ENCODE measurements at places on chromosomes 6 and 20.
A peak's percentile ranks its signal among the peaks of the same experiment; 100 is the strongest.

GRCh38 chr6:30507849-30508827 is 18.8 kb downstream of the HLA-E start:
- DNase-seq, result peak; percentile 28

- DNase-seq, result no peak
Observed at GRCh38 chr20:47334022-47334551, 22.4 kb downstream of the ZMYND8 start.

- DNase-seq, result no peak
Observed at GRCh38 chr6:42370323-42370985, 81.3 kb downstream of the TRERF1 start.

DNA sequence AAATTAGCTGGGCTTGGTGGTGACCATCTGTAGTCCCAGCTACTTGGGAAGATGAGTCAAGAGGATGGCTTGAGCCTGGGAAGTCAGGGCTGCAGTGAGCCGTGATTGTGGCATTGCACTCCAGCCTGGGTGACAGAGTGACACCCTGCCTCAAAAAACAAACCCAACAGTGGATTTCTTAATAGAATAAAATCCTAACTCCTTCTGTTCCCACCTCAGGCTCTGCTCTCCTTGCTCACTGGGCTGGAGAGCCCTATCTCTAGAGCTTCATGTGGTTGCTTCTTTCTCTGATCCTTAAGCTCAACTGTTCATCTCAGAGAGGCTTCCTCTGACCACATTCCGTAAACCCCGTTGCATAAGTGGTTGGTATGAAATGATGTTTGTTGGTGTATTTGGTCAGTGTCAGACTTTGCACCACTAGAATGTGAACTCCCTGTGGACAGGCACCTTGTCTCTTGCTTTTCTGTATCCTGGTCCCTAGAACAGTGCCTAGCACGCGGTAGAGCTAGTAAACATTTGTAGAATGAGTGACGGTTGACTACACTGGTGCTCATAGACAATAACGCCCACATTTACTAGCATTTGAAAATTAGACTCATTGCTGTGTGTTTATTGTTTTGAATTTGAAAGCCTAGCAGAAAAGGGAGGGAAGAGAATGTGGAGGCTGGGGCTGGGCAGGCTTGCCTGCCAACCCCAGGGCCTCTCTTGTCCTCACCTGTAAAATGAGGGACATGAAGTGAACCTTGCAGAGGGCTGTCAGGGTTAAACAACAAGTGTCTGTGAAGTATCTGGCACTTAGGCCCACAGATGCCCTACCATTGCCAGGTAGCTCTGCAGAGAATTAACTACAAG is 4.2 kb downstream of the MAPRE1 start:
- no peak for DNase-seq

DNA sequence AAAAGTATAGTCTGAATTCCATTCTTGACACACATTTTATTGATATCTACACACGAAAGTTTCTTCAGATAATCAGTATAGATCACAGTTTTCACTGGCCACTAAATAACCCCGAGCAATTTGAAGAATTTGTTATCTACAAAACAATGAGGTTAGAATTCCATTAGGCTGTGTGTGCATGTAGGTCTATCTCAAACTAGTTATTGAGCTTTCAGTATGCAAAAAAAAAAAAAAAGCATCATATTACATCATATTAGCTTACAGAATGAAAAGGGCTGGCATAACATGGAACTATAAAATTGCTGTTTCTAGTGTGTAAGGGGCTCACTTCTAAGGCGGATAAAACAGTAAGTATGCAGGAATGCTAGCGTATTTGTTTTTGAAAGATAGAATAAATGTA is 59.5 kb upstream of the ADGRG6 start:
- no peak for DNase-seq

- peak; percentile 24 for DNase-seq
Observed at GRCh38 chr6:38012573-38012972, 193.0 kb downstream of the ZFAND3 start.
